NCI-H1105 (cell line): ENCODE measurements at places on chromosomes 11 and 22.

GRCh38 chr11:119688356-119688755 is 40.6 kb downstream of the NECTIN1 start:
- DNase-seq = no peak

GRCh38 chr11:61446211-61446651 is 16.3 kb downstream of the SDHAF2 start:
- DNase-seq = peak; percentile 76

DNA sequence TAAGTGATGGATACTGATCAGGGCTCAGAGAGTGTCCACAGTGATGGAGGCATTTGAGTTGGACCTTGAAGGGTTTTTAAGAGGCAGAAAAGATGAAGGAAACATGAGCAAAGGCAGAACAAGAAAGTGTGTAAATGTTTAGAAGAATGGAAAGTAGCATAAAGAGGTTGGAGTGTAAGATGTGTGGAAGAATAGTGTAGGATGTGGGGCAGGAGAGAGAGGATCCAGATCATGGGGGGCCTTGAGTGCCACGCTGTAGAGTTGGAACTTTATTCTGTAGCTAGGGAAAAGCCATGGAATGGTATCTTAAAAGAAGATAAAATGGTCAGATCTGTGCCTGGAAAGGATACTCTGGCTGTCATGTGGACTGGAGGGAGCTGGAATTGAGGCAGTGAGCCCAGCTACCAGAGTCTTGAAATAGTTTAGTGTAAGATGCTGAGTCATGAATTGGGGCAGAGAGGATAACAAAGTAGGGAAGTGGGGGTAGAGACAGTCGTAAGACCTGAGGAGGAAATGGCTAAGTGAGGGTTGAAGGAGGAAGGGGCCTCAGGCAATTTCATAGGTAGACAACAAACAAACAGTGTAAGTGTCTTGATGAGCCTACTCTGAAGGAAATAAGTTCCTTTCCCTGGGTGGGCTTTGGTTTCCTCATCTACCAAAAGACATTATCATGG is 6.7 kb downstream of the KCNE3 start:
- no peak for DNase-seq

DNA sequence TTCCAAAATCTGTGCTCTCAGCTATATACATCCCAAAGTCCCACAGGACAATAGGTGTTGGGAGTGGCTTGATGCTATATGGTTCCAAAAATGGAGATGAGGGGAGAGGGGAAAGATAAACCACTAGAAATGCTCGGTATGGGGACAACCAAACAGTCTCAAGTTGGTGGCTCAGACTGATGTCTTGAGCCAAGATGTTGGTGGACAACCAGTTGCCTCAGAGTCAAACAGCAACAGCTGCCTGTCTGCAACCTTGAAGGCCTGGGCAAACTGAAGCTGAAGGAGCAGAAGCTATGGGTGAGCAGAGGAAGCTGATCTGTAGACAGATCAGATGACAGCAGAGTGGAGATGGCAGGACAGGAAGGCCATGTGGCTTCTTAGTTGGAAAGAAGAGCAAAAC is 4.0 kb downstream of the RRP8 start:
- DNase-seq = no peak

DNA sequence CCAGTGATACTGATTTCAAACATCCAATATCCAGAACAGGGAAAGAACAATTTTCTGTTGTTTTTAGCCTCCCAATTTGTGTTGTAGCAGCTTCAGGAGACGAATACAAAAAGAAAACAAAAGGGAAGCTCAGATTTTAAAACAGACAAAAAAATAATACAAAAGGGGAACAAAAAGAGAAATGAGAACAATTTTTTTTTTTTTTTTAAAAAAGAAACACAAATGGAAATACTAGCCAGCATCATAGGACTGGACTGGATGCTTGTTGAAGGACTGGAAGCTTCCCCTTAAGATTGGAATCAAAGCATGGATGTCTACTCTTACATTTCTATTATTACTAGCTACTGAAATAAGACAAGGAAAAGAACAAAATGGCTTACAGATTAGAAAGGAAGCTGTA is 46.5 kb upstream of the SORL1 start:
- DNase-seq = no peak
